Activated naive CD4-positive, alpha-beta T cell treated with Interleukin-2 at 50 U/mL for 16 hours (primary cell): ENCODE measurements at places on chromosomes 13 and 19.

GRCh38 chr13:85492283-85492682 is 306.9 kb downstream of the SLITRK6 start:
- no peak for DNase-seq

- DNase-seq = no peak
Observed at GRCh38 chr13:41973247-41973741, 12.4 kb upstream of the VWA8 start.

DNA sequence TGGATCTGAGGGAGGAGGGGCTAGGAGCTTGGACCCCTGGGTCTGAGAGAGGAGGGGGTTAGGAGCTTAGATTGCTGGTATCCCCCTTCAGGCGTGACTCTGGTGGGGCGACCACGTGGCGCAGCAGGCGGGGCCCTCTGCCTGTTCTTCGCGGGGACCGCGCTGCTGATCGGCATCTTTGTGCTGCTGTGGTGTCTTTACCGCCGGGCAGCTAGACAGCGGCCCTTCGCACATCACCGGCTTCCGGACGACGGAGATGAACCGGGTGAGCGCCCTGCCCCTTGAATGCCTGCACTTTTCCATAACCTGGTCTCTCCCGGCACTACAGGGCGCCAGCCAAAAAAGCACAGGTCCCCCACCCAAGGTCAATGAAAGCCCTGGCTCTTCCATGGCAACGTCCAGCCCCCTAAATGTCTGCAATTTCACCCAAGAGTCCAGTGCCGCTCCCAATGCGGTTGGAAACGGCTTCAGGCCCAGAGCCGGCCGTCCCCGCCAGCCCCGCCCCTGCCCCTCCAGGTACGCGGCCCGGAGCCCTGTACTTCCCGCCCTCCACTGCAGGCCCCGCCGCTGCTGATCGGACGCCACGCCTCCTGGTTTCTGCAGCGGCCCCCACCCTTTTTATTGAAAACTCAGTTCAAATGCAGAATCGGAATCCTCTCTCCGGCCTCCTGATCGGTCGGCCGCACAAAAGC is 2.8 kb downstream of the GFY start:
- DNase-seq = peak; percentile 35

- no peak for DNase-seq
Observed at GRCh38 chr19:16943942-16944625, 55.3 kb downstream of the F2RL3 start.

- DNase-seq = no peak
Observed at GRCh38 chr19:13109361-13110098, 6.9 kb upstream of the LYL1 start.

DNA sequence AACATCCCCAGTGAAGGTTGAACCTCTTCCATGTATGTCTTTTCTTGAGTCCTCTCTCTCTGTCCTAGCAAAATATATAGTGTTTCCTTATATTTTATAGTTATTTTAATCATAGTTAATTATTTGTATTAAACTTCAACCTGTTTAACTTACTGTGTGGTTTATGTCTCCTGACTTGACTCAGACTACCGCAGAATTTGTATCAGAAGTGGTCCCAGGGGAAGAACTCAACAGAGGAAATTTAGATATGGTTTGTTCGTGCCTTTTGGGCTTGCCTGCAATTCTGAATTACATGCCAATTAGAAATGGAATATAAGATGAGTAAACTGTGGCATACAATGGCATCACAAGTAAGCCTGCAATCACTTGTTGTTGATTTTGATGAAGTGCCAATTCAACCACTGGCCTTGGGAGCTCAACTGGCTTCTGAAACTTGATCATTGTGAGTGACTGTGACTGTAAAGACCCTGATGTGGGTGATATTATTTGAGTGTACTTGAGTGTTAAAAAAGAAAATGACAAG is 1459.5 kb upstream of the PCDH20 start:
- no peak for DNase-seq

GRCh38 chr13:51867062-51867461 is 5.3 kb downstream of the CCDC70 start:
- DNase-seq = no peak

DNA sequence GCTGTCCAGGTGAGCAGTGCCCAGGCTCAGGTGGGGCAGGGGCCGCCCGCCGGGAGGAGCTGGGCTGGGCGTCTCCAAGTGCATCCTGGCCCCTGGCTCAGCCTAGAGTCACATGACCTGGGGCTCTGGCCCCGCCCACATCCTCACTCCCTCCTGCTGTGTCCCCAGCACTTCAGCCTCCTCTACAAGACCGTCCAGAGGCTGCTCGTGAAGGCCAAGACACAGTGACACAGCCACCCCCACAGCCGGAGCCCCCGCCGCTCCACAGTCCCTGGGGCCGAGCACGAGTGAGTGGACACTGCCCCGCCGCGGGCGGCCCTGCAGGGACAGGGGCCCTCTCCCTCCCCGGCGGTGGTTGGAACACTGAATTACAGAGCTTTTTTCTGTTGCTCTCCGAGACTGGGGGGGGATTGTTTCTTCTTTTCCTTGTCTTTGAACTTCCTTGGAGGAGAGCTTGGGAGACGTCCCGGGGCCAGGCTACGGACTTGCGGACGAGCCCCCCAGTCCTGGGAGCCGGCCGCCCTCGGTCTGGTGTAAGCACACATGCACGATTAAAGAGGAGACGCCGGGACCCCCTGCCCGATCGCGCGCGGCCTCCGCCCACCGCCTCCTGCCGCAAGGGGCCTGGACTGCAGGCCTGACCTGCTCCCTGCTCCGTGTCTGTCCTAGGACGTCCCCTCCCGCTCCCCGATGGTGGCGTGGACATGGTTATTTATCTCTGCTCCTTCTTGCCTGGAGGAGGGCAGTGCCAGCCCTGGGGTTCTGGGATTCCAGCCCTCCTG is 16.8 kb upstream of the CELF5 start:
- no peak for DNase-seq

DNA sequence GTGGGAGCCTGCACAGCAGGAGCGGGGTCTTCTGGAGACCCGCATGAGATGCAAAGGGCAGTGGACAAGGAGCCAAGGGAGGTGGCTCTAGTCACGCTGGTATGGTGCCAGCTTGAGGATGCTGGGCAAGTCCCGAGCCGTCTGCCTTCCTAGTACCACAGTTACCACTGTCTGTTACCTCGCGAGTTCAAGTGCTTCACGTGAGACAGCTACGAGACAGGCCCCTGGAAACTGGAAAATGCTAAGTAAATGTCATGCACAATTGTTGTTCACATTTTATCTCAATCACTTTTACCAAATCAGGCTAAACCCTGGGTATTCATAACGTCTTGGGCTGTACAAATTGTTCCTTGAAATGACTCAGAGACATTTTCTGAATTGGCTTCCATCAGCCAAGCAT is 155.7 kb downstream of the TNFRSF19 start:
- DNase-seq = no peak

DNA sequence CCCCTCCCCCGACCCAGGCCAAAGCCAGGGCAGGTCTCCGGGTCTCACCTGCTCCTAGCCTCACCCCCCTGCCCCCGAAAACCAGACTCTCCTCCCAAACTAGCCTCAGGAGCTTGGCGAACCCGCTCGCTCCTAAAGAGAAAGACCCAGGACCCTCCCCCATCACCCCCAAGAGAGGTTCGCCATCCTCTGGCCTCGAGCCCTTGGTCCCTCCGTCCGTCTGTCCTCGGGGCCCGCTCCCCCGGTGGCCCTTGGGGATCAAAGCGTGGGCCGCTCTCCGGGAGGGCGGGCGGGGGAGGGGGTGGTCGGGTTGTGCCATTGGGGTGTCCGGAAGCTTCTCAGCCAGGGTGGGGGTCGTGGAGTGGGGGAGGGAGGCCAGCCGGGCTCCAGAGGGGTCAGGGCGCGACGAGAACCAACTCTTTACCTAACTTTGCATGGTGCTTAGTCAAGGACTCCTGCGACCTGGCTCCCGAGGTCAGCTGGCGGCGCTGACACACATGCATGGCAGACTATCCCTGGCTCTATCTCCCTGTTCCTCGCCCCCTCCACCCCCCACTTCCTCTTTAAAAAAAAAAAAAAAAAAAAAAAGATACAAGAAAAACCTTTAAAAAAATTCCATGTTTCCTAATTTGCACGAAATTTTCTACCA is 15.6 kb downstream of the SMIM24 start:
- DNase-seq = no peak

GRCh38 chr19:15307169-15307568 is 25.2 kb downstream of the BRD4 start:
- DNase-seq = no peak

DNA sequence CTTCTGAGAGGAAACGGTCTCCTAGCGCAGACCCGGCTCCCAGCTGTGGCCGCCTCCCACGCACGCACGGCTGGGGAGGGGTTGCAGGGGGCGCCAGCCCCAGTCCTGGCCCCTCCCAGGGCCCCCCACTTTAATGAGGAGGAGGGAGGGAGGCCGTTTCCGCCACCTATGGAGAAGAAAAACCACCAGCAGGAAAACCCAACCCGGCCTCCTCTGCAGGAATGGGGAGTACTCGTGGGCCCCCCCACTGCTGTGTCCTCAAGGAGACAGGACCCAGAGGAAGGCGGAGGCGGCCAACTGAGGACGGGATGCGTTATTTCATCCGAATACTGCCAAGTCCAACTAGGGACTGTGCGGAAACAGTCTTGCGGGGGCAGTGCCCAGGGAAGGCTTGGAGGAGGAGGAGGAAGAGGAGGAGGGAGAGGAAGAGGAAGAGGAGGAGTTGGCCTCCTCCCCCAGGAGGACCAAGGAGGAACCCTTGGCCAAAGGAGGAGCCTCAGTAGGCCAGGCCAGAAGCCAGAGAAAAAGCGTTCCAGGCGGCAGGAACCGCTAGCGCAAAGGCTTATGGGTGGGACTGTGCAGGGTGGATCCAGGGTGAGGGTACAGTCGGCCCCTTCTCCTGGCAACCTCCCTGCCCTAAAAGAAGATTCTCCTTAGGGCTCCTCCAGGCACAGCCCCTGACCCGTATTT is 3.9 kb upstream of the SSBP4 start:
- no peak for DNase-seq

DNA sequence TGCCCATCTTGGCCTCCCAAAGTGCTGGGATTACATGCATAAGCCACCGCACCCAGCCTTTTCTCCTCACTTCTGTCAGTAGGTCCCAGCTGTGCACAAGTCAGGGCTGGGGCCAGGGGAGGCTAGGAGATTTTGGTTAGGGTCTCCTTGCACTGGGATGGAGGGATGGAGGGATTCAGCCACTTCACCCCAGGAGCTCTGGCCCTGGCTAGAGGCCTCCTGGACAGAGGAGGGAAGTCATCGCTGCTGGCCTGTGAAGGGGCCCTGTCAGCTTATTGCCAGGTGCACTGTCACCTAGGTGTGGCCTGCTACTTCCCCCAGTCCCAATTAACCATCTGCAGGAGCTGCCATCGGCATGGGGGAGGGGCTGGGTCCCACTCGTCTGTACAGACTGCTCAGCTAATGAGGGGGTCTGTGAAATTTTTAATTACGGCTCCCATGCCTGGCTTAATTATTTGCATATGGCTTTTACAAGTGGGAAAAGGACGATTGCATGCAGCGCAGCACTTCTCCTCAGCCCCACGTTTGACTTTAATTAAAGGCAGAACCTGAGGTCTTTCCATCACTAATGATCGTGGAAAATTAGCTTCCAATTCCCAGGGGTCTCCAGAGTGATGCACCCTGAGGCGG is 52.4 kb downstream of the CHST8 start:
- no peak for DNase-seq

DNA sequence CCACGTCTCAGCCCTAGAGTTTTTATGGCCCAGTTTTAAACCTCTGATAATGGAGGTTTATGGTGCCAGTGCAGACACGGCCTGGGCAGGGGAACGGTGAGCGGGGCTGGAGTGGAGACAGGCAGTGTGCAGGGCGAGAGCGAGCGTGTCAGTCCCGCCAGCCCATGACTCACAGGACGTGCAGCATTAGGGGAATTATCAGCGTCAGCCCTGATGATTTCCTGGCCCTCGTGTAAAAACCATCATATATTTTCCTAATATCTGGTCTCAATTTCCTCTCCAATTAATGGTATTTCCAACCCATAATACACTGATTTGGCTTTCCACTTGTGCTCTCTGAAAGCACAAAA is 104.6 kb upstream of the VSTM2B start:
- DNase-seq = no peak

DNA sequence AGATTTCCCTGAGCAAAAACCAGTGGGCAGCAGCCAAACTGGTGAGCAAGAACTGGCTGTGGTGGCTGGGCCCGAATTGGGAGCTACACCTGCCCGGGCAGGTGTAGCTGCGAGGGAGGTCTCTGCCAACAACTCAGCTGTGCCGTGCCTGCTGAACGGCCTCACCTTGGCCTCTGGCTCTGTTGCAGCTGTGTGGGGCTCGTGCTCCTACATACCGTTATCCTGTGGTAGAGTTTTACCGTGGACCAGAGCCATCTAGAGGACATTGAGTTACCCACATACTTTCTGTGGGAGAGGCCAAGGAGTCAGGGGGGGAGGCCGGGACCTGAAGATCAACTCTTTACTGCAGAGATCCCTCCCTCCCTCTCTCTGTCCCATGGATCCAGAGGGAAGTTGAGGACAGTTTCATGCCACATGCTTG is 113.2 kb downstream of the TM9SF2 start:
- DNase-seq = peak; percentile 8

- no peak for DNase-seq
Observed at GRCh38 chr13:45138282-45138681, 18.0 kb downstream of the GTF2F2 start.
